IMR-90 (cell line): ENCODE measurements at places on chromosomes 3 and 15. TPM values are rescaled to one million over a fixed set of nuclear protein-coding genes. Genes with fewer than 3 reads are reported as not detected.

DNA sequence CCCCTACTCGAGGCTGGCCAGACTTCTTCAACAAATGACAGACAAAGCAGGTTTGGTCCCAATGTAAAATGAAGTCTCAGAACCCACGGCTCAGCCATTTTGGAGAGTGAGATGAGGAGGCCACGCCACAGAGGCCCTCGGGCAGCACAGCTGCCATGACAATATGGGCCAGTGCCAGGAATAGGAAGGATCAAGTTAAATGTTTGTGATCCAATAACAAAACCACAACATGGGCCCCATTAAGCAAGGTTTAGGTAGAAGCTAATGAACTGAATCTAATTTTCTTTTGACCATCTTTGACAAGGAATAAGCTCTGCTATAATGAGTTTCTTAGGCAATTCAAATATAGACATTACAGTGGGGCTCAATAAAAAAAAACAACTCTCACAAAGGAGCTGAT lies 52.6 kb downstream of the RFTN1 start:
- DNase-seq, result no peak

GRCh38 chr3:131778526-131778925 lies 256.3 kb downstream of the CPNE4 start:
- DNase-seq, result no peak

- DNase-seq, result peak; percentile 4
Measured at GRCh38 chr3:114452256-114452655, 158.4 kb downstream of the TIGIT start.

DNA sequence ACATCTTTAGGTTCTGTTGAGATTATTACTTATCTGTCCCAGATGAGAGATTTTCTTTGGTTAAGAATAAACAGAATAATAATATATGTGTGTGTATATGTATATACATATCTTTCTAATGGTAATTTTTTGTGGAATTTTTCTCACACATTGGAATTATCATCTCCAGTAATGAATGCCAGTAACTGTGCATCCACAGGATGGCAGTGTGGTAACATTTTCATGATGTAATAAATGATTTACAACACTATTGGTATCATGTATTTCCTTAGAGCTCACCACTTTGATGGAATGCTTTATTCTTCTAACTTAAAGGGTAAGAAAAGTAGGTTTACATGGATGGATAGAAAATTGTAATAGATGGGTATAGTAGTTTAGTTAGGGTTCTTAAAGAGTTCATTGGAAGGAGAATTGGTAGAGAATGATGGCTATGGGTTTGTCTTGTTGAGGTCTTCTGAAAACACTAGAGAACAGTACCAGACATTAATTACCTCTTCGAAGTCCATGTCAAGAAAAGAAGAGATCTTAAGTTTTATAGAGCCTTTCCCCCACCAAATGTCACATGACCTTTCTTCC lies 78.1 kb downstream of the STT3B start:
- peak; percentile 66 for DNase-seq

- DNase-seq, result no peak
Measured at GRCh38 chr3:187889601-187890404, 144.5 kb upstream of the BCL6 start.

- DNase-seq, result no peak
Measured at GRCh38 chr3:177051411-177051810, 145.9 kb downstream of the TBL1XR1 start.

DUOXA2 gene
- not detected in 2 replicates for polyA plus RNA-seq

SNTN gene
- not detected in 2 replicates for polyA plus RNA-seq
